Hair follicle dermal papilla cell (primary cell): ENCODE measurements at places on chromosomes 7 and 10. TPM values are rescaled to one million over a fixed set of nuclear protein-coding genes. Genes with fewer than 3 reads are reported as not detected.

Gene XRCC2
- total RNA-seq = 0.12 and 0.49 TPM in 2 replicates

Gene ELFN1
- 21.4 and 36.8 TPM in 2 replicates for total RNA-seq

Gene ASL
- total RNA-seq = 68.2 and 82.3 TPM in 2 replicates

Gene FLNC
- 87.9 and 107 TPM in 2 replicates for total RNA-seq

Gene MET
- 21.4 and 33.5 TPM in 2 replicates for total RNA-seq
